ENCODE measurements at places on chromosomes 6 and 20.

GRCh38 chr6:56668158-56668557 lies 25.5 kb upstream of the DST start:
- no peak for DNase-seq

- DNase-seq: no peak
Observed at GRCh38 chr6:159092631-159093030, 47.8 kb upstream of the TAGAP start.

DNA sequence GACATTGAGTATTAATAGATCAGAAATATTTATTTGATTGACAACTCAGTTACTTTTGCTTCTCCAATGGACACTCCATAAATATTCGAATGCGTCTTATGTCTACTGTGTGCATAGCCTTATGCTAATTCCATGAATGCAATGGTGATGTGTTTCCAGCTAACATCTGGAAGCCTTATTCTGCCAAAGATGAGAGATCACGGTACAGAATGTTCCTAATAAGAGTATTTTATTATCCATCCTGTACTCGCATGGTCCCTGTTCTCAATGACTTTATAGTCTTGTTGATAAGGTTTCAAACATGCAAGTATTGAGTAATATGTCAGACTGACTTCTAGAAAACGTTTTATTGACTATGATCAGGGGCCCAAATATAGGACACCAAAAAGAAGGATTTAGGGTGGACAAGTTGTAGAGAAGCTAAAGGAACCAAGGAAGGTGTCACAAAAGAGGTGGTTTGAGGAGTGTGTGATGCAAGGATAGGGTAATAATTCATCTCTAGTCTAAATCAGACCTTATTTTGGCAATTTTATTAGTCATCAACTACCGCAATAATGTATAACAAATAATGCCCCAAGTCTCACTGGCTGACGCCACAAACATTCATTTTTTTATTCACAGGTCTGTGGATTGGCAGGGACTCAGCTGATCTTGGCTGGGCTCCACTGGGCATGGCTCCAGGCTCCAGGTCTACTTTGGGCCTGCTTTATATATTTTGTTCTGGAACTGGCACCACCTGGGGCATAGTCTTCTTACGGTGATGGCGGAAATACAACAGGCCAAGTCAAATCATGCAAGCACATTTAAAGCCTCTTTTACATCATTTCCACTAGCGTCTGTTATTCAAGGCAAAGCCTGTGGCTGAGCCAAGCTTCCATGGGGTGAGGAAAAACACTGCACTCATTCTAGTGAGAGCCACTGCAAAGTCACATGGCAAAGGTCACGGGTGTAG lies 24.5 kb upstream of the CD83 start:
- peak; percentile 97 for DNase-seq

GRCh38 chr20:33450867-33451266 lies 7.3 kb upstream of the SNTA1 start:
- DNase-seq: no peak

DNA sequence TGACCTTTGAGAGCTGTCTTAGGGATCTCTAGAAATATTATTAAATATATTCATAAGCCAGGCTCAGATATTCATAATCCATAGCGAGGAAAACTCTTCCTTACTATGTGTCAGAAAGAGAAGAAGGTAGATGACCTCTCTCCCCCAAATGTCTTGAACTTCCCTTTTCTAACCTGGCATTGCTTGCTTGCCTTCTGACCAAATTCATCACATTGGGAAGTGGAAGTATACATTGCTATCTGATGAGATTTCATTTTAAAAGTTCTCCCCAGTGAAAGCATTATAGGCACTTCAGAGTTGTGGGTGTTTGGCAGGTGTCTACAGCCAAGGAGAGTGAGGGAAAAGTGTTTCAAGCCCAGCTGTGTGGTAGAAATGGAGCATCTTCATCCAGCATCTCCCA lies 197.3 kb downstream of the ZFAND3 start:
- DNase-seq: no peak

DNA sequence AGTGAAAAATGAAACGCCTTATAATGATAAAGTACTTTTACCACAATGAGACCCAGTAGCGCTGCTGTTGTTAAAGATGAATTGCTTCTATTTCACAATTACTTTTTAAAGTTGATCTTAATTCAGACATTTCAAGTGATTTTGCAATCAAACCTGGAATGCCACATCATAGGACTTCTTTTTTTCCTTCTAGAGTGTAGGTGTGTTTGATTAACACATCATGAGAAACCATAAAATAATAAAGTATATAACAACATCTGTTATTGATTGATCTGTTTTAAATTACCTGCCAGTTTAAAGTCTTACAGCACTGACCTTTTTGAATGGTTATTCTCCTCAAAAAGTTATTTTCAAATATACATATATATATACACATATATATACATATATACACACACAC lies 38.6 kb downstream of the HEBP2 start:
- no peak for DNase-seq

DNA sequence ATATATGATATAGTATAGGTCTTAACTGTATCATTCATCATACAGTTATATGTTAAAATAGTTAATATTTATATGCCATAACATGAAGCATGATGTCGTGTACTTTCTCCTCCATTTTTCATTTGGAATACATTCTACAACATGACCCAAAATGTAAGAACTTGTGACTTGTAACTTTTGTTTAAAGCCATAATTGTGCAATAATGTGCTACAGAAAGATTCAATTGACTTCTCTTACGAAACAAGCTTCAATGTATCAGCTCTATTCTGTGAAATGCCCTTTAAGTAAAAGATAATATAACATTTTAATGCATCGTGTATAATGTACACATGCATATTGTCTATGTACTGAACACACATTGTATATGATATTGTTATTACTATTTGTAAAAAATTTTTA lies 76.7 kb upstream of the FABP7 start:
- no peak for DNase-seq

DNA sequence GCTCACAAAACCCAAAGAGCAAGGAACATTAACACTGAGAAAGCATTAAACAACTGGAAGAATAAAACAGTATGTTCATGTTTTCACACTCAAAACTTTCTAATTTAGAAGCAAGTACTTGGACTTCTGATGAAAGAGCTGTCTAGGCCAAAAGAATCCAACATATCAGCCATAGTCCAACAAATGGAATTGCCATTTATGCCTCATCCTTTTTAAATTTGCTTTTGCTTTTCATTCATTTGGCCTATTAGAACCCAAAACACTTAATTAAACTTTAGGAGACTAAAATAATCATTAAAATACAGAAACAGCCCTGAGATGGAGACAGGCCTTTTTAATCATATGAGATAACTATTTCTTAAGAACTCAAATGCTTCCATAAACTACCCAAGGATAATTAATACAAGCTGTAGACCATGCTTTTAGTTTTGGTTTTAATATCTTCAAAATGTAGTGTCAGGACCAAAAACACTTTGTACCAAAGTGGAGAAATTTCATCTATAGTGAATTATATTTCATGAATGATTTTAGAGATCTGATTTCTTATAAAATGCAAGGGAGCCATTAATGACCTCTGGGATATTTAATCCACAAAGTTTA lies 166.5 kb downstream of the KIF6 start:
- no peak for DNase-seq

GRCh38 chr20:37233548-37234253 lies 27.9 kb downstream of the GHRH start:
- no peak for DNase-seq

DNA sequence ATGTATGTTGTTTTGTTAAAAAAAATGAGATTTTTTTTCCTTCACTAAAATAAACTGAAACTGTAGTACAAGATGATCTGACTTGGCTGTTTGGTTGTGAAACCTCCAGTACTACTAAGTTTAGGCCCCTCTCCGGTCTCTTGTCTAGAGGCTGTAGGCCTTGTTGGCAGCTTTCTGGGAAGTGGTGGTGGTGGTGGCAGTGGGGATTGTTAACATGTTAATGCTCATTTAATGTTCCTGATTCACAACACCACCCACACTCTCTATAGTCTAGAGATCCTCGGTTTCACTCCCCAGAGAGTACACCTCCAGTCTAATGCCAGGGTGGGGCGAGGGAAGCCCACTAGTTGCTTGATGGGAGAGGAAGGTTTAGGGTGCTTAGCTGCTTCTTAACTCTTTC lies 24.1 kb downstream of the STK4 start:
- no peak for DNase-seq

DNA sequence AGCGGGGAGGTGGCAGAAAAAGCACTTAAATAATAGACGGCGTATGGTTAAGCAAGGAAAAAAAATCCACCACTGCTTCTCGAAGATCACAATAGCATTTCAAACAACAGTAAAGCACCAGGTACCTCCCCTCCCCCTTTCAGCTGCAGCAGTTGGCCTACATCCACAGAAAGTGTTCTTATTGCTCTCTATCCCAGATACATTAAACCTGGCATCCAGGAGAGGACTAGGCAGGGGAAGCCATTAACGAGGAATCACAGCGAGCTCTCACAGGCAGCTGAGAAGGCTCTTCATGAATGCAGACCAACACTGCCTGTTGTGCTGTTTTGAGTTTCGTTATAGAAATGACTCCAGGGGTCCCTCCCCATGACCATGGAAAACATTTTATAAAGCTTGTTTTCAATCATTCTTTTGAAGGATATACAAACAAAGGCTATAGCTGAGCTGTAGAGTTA lies 11.8 kb downstream of the FYN start:
- no peak for DNase-seq

- no peak for DNase-seq
Observed at GRCh38 chr20:10883166-10883565, 209.4 kb upstream of the JAG1 start.

- no peak for DNase-seq
Observed at GRCh38 chr6:91485047-91485446, 898.2 kb upstream of the MAP3K7 start.

DNA sequence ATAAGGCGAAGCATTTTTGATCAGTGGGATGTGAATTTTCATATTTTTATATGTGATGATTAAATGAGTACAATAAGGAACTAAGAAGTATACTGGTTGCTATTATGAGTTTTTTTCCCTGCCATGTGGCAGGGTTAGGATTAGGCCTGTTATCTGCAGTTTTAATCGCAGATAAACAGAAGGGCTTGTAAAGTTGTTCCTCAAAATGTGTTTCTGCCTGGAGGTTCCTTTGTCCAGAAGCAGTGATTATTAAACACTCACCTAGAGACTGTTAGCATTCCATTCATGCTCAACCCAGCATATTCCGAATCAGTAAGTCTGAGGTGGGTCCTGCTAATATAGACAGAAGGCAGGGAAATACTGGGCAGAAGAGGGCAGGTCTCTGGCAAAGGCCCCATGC lies 316.0 kb downstream of the CLIC5 start:
- no peak for DNase-seq

DNA sequence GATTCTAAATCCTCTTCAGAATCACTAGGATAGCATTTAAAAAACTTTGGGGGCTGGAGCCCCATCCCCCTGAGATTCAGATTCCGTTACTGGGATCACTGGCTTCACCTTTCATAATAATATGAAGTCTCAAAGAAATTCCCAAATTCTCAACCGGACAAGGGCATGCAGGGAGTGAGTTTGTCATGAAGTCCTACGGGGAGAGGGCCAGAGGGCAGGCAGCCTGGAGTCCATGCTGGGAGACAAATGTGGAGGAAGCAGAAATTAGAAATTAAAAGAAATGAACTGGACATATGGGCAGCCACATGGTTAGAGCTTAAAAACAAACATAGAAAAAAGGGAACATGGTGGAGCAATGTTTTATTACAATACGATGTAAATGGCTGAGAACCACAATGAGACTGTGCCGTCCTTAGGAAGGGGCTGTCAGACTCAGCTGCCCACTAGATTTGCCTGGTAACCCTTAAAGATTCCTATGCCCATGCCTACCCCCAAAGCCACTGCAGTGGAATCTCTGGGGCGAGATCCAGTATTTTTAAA lies 142.6 kb downstream of the CEBPB start:
- no peak for DNase-seq

GRCh38 chr6:92024110-92024509 lies 1395.2 kb downstream of the EPHA7 start:
- no peak for DNase-seq

DNA sequence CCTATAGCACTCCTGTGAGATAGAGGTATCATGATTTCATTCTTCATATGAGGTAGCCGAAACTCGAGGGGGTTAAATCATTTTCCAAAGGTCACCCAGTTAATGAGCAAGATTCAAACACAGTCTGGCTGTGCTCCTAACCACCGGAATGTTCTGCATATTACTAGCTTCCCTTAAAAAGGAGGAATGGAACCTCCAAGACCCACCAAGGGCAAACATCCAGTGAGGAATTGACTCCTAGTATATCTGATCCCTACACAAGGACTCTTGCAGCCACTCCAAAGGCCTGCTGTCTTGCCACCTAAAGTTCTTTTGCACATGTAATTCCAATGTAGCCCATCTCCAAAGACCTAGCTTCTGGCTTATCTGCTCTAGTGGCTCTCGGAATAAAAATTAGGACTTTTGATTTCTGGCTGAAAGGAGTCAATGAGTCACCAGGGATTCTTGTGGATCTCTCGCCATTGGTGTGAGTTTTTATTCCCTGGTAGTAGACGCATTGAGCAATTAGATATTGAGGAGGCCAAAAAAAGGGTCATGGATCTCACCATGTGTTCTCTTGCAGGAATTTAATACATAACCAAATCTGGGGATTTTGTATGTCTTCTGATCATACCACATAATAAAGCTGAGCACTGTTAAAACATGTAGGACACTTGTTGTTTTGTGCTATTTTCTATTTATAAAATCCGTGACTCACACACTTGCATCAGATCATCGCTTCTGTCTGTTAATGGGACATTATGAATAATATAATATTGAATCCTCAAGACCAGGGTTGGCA lies 9.1 kb downstream of the BCAS1 start:
- no peak for DNase-seq

GRCh38 chr6:39051399-39052122 lies 3.0 kb downstream of the GLP1R start:
- DNase-seq: no peak

- no peak for DNase-seq
Observed at GRCh38 chr6:11637266-11637665, 99.7 kb downstream of the TMEM170B start.

- no peak for DNase-seq
Observed at GRCh38 chr6:126738146-126738545, 380.3 kb upstream of the RSPO3 start.

- DNase-seq: peak; percentile 59
Observed at GRCh38 chr6:26312096-26312463, 52.9 kb upstream of the BTN3A2 start.

- no peak for DNase-seq
Observed at GRCh38 chr6:155123520-155123919, 128.4 kb downstream of the TIAM2 start.

- no peak for DNase-seq
Observed at GRCh38 chr20:24868959-24869358, 80.1 kb upstream of the CST7 start.

DNA sequence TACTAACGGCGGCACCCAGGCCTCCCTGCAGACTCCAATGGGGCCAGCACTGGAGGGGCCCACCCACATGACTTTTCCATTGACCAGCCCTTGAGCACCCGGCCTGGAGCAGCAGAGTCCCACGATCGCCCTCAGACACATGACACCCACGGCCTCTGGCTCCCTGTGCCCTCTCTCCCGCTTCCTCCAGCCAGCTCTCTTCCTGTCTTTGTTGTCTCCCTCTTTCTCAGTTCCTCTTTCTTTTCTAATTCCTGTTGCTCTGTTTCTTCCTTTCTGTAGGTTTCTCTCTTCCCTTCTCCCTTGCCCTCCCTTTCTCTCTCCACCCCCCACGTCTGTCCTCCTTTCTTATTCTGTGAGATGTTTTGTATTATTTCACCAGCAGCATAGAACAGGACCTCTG lies 26.1 kb upstream of the FANCE start:
- DNase-seq: no peak

GRCh38 chr20:33165416-33166055 lies 2.4 kb upstream of the BPIFA2 start:
- DNase-seq: peak; percentile 39

Data from cerebellar cortex (tissue), 1 donor.